ENCODE measurements at places on chromosomes 7 and 10.

- no peak for DNase-seq
These were observed at the start of gene ITIH5 for GRCh38 chr10:7666253-7667023. ITIH5 (minus strand) TSS chr10:7666966; CDS start chr10:7666892, 74 bp downstream.

GRCh38 chr10:58278274-58278961, 9.5 kb downstream of the CISD1 start:
- no peak for DNase-seq

GRCh38 chr10:84224411-84225028, 824 bp downstream of the LRIT2 start:
- no peak for DNase-seq

GRCh38 chr7:138645284-138645683, 55.9 kb downstream of the SVOPL start:
- DNase-seq, result no peak

- DNase-seq, result no peak
These were observed 73.2 kb upstream of the DGKI start for GRCh38 chr7:137919987-137920386.

GRCh38 chr7:150642926-150643325, 10.7 kb upstream of the GIMAP6 start:
- no peak for DNase-seq

DNA sequence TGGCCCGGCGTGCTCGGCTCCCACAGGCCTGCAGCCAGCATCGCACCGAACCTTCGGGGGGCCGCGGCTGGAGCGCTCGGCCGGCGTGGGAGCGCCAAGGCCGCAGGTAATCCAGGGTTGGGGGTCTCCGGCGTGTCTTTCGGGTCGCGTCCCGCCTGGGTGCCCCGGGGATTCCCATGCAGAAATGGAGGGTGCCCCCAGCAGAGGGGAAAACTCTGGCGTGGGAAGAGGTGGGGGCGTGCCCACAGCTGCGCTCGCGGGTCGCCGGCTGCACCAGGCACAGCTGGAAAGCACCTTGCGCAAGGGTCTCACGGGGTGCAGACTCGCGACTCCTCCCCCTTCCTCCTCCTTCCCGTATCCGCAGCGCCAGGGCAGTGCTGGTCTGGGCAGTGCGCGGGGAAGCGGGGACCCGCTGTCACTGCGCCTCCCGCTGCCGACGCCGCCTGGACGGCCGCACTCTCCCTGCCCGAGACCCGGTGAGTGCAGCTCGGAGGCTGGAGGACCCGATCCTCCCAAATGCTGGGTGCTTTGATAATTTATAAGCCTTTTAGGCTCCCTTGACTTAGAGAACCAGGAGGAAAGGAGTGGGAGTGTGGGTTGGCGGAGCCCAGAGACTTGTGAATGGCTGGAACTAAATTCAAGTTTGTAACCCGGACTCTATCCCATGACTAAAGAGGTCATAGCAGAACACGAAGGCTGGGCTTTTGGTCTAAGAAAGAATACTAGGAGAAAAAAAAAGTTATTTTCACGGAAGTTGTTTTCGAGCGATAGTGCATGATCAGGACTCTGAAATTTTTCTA, 489 bp downstream of the MAP3K8 start:
- DNase-seq, result no peak

DNA sequence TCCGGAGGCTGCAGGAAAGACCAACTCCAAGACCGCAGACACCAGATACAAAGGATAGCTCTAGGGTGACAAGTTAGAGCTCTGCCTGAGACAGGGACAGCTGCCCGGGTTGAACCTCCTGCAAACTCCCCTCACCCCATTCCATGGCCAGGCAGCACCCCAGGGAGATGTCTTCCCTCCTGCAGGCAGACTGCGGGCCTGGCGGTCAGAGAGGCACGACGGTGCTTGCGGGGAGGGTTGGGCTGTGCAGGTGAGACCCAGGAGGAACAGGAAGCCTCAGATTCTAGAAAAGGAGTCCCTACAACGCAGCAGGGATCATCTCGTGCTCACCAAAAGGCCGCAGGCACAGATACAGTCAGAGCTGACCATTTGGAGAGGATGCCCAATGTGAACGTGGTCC, 34.6 kb downstream of the CARD11 start:
- DNase-seq, result no peak

- DNase-seq, result no peak
These were observed 19.4 kb upstream of the FHIP2A start for GRCh38 chr10:114802177-114802576.

GRCh38 chr10:78804411-78805032, 264.2 kb upstream of the ZMIZ1 start:
- DNase-seq, result no peak

- no peak for DNase-seq
These were observed 971.6 kb upstream of the ZNF722 start for GRCh38 chr7:63027075-63027474.

- DNase-seq, result no peak
These were observed 15.5 kb downstream of the KLF6 start for GRCh38 chr10:3769556-3769955.

DNA sequence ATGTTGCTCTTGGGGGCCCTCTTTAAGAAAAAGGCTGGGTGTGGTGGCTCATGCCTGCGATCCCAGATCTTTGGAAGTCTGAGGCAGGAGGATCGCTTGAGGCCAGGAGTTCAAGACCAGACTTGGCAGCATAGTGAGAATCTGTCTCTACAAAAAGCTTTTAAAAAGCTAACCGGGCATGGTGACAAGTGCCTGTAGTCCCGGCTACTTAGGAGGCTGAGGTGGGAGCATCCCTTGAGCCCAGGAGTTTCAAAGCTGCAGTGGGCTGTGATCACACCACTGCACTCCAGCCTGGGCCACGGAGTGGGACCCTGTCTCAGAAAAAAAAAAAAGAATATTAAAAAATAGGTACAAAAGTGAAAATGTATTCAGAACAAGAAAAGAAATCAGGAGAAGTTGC, 38.1 kb upstream of the SLC39A12 start:
- DNase-seq, result no peak

DNA sequence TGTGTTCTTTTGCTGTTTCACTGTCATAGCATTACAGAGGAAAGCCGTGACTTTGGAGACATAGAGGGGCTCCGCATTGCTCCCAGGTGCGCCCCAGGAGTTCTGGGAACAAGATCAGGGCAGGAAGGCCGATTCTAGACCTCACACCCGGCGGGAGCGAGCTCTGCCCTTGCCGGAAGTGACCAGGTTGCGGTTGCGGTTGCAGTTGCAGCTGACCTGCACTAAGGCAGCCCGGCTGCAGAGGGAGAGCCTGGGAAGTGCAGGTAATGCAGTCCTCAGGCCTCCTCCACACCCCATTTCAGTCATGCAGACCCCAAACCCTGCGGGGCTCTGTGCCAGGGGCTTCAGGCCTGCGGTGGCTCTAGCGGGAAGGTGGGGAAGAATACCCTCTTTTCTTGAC, 130.0 kb upstream of the LANCL2 start:
- DNase-seq, result no peak

- no peak for DNase-seq
These were observed 485 bp downstream of the ALOX5 start for GRCh38 chr10:45374350-45375052.

- DNase-seq, result no peak
These were observed 193.1 kb downstream of the PHTF2 start for GRCh38 chr7:77991656-77992055.

DNA sequence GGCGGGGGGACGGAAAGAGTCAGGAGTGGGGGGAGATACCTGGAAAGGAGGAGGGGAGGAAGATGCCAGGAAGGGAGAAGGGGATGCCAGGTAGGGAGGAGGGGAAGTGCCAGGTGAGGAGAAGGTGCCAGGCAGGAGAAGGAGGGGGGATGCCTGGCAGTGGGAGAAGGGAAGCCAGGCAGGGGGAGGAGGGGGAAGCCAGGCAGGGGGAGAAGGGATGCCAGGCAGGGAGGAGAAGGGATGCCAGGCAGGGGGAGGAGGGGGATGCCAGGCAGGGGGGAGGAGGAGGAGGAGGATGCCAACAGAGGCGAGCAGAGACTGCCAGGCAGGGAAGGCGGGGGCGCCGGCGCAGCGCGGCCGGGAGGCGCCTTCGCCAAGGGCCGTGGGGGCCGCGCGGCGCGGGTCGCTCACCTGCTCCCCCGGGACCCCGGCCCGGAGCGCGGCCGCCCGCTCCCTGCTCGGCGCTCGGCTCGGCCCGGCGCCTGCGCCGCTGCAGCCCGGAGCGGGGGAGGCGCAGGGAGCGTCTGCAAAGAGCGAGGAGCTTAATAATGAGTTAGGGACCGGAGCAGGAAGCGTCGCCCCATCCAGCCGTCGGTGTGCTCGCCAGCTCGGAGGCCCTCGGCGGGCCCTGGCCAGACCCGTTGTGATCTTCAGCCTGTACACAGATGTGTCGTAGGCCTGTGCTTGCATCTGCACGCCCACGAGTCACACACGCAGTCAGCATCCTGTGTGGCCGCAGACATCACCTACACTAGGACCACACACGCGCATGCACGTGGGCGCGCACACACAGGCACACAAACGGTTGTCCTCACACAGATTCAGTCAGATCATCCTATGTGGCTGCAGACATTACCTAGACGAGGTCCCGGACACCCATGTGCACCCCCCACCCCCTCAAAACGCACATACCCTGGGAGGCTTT, 28.4 kb upstream of the SMARCD3 start:
- DNase-seq, result no peak

- no peak for DNase-seq
These were observed 13.1 kb downstream of the MAT1A start for GRCh38 chr10:80276335-80276734.

- no peak for DNase-seq
These were observed 222.5 kb upstream of the LRRN3 start for GRCh38 chr7:110868458-110868857.
